BJ (cell line): ENCODE measurements at places on chromosomes 4 and X.

DNA sequence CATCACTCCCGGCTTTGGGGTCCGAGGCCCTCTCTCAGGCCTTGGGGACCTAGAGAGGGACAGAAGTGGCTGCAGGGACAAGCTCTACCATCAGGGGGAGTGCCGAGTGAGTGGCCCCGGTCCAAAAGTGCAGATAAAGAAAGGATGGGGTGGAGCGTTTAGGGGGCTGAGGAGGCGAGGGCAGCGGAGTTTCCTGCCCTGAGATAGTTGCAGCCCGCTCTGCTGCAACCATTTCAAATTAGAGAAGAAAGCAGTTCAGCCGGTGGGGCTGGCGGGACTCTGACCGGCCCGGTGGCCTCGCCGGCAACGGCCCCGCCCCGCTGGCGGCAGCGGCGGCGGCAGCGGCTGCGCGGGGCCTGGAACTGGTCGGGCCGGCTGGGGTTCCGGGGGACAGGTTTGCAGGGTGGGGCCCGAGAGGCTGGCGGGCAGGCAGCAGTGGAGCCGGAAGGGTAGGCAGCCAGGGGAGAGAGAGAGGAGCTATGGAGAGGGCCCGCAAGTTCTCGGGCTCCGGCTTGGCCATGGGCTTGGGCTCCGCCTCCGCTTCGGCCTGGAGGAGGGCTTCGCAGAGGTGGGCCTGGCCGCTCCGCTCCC, 7.6 kb downstream of the DLG3 start:
- no peak for DNase-seq

GRCh38 chr4:188432328-188432727, 293.1 kb downstream of the TRIML1 start:
- DNase-seq = no peak

GRCh38 chr4:174423257-174423944, 98.9 kb downstream of the HPGD start:
- no peak for DNase-seq

- no peak for DNase-seq
Observed at GRCh38 chr4:38860788-38861424, 4.3 kb upstream of the TLR6 start.

- no peak for DNase-seq
Observed at GRCh38 chr4:37732526-37733186, 46.5 kb upstream of the RELL1 start.

DNA sequence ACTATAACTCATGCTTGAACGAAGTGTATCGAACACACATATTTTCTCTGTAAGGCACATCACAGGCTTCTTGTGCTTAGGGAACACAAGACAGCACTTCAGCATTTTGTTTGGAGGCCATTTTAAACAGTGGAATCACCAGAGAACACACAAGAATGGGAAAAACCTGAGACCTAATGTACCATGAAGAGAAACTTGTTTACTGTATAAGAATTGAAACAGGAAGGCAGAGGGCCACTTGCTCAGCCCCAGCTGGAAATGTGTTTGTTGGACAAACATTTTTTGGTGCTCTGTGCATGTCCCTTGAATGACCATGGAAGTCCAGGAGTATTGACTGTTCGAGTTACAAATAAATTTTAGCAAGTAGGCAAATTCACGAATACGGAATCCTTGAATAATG, 47.5 kb downstream of the RAPGEF2 start:
- DNase-seq = no peak

GRCh38 chrX:274904-275475, 6.2 kb upstream of the PLCXD1 start:
- no peak for DNase-seq

- DNase-seq = no peak
Observed at GRCh38 chr4:126238013-126238412, 923.3 kb downstream of the FAT4 start.

- DNase-seq = no peak
Observed at GRCh38 chrX:580030-580429, 50.6 kb upstream of the SHOX start.

DNA sequence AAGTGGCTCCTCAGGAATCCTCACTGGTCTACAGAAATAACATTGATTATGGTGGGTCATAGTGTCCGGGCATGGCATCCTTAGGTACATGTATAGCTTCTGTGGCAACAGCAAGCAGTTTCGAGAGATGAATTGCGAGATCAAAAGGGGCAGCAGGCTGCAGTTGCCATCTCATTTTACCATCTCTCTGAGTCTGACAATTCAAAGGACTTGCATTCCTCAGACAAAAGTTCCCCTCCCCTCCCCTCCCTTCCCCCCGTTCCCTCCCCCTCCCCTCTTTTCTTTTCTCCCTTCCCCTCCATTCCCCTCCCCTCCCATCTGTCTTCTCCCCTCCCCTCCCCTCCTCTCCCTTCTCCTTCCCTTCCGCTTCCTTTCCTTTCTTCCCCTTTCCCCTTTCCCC, 70.2 kb downstream of the MTNR1A start:
- DNase-seq = no peak

- DNase-seq = no peak
Observed at GRCh38 chr4:160299608-160300007, 1196.7 kb downstream of the RAPGEF2 start.

GRCh38 chr4:102736636-102737549, 23.9 kb downstream of the MANBA start:
- DNase-seq = no peak

- no peak for DNase-seq
Observed at GRCh38 chrX:109270580-109271484, 211.1 kb downstream of the GUCY2F start.

DNA sequence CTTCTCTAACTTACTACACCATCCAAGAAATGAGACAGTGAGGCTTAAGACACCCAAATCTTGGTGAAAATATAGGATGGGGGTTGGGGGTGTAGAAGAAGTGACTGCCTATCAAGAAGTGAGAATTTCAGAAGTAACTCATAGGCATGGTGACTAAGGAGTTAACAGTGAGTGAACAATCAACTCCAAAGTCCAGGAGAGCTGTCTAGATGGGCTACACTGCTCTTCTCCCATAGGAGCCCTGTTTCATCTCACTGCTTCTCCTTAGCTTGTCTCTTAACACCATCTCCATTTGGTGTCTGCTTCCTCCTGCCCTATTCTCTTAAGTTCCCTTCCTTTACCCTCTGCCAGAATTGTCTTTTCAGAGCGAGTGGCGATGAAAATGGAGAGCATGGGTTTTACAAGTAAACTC, 22.7 kb downstream of the FABP2 start:
- DNase-seq = no peak

GRCh38 chr4:138835832-138836533, 179.6 kb upstream of the NOCT start:
- DNase-seq = no peak

- DNase-seq = no peak
Observed at GRCh38 chr4:93199492-93199891, 629.1 kb upstream of the ATOH1 start.

- no peak for DNase-seq
Observed at GRCh38 chr4:10715696-10716095, 31.1 kb upstream of the CLNK start.

DNA sequence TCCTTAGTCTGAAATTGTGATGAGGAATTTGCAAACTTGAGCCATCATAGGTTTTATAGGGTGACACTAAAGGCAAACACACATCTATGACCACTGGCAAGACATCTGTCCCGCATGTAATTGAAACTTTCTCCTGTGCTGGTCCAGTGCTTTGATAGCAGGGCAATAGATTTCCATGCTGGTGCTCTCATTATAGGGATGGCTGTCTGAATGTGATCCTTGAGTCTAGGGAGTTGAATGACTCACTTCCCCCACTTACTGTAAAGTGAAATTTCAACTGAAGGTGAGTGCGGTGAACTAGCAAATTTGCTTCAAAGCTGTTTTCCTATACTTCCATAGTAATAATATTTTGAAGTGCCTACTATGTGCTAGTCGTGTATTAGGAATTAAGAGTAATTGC, 1630.0 kb downstream of the STIM2 start:
- no peak for DNase-seq

DNA sequence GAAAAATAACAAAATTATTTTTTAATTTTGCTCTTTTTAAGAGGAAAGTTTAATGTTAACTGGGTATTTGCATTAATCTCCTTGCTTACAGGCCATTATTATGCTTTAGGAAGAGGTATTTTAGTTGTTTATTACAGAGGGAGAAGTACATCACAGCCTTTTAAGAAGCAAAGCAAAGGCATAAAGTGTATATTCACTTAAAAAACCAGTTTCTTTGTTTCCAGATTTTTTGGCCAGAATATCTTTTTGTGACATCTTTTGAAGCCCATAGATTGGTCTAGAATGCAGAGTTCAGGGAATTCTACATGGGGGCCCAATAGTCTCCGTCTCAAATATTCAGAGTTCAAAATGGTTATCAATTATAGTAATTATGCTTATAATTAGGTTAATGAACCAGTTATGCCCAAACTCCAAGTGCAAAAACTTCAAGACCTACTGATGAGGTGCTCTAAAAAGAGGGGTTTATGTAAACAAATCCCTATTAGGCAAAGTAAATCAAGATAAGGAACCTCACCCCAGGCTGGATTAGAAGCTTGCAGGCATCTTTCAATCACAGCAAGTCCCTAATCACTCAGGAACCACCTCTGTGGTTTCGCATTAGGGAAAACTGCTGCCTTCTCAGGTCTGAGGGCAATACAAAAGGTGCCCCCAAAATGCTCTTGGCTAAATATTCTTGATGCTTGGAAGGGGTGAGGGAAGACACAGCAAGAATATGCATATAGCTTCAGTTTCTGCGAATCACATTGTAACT, 1.4 kb downstream of the CXXC4 start:
- DNase-seq = no peak

- DNase-seq = no peak
Observed at GRCh38 chrX:65528705-65529340, 5.8 kb downstream of the LAS1L start.

DNA sequence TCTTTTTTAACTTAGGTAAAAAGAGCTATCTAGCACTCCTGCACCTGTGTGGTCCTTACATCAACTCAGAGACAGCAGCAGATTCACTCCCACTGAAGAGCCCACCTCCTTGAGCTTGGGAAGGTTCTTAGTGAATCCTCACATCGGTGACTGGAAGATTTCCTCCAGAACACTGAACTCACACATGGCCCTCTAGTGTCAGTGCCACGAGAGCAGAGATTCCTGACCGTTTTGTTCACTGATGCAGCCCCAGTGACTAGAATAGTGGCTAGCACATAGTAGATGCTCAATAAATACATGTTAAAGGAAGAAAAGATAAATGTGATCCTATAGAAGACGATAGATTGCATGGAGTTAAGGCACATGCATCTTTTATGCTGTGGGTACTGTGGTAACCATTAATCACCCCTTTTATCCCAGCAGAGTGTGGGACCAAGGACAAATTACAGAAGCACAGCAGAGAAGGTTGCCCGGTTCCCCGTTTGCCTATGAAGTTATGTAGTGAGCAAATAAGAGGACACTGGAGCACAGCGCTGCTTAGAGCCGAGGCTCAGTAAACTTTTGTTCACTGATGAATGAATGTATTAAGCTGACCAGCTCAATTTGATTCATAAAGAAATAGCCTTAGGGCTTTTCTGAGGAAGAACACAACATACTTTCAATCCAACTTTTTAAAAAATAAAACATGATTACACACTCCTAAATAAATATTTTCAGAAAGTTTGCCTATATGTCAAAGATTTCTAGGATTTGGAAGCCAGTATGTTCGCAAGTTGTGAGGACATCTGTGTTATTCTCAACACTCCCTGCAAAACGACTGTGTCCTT, 8.7 kb downstream of the GASK1B start:
- no peak for DNase-seq

DNA sequence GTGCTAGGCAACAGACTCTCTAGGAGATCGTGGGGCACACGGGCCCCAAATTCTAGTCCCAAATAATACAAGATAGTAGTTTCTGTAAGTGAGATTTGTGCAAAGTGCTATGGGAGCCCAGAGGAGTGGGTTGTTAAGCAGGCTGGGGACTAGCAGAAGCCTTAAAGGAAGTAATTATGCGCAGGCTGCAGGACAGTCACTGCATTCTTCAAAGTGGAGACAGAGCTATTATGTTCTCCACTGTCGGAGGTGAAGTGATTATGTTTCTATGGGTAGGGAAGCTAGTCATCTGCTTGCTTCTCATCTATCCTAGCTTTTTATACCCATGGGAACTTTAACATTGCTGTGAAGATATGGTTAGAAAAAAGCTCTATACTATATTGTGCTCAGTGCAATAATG, 154.2 kb downstream of the CPE start:
- no peak for DNase-seq

DNA sequence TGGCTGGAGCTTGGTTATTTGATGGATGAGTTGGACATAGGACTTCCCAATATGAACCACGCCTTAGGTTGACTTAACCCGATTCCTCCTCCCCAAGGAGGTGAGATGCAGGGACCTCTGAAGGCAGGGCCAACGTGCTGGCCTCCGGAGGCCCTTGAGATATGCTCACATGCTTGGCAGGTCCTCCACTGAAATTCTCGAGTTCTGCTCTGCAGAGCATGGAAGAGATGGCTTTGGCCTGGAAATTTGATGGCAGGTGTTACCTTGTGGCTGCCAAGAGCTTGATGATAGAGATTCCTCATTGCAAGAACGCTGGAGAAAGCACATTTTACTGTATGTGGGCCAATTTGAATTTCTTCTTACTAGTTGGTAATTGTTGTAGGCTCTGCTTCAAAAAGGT, 117.4 kb upstream of the LIMCH1 start:
- DNase-seq = no peak

- no peak for DNase-seq
Observed at GRCh38 chrX:31661280-31661810, 589.5 kb upstream of the FTHL17 start.

GRCh38 chr4:7932287-7932686, 7.4 kb downstream of the AFAP1 start:
- DNase-seq = no peak

GRCh38 chr4:55068522-55068921, 56.9 kb downstream of the KDR start:
- no peak for DNase-seq

DNA sequence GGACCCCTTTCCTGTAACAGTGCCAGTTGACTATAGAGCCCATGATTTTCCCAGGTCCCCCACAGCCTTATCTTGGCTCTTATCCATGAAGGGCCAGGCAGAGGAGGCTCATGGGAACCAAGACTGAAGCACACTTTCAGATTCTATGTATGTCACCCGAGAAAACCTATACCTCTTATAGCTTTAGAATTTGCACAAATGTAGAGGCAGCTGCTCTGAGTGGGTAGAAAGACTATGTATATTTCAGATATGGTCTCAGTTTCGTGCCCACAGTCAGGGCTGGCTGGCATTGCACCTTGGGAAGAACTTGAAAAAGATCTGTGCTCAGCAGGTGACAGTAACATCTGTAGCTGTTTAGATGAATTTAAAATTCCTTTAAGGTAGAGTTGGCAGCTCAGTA, 8.3 kb upstream of the LNX1 start:
- DNase-seq = no peak

- DNase-seq = no peak
Observed at GRCh38 chr4:169799260-169799659, 41.5 kb upstream of the HPF1 start.

DNA sequence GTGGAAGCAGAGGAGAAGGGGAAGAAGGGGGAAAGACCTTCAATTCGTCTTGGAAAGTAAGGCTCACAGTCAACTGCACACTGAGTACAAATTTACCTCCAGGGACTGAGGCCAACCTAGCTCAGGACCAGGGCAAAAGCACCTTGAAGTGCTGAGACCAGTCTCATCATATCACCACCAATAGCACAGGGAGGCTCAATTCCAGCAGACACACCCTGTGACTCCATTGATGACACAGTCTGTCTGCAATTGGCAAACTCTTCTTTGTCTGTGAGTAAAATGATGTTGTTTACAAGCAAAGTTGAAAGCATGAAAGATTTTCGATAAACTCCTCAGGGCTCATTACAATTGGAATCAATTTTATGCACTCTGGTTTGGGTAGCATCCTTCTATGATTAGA, 32.3 kb downstream of the TRIML1 start:
- no peak for DNase-seq
